ENCODE measurements at places on chromosomes 12 and 14.

GRCh38 chr14:77605392-77605972 is 11.0 kb downstream of the SPTLC2 start:
- no peak for DNase-seq

- peak; percentile 76 for DNase-seq
Measured at GRCh38 chr14:22900081-22900799, 17.2 kb downstream of the REM2 start.

DNA sequence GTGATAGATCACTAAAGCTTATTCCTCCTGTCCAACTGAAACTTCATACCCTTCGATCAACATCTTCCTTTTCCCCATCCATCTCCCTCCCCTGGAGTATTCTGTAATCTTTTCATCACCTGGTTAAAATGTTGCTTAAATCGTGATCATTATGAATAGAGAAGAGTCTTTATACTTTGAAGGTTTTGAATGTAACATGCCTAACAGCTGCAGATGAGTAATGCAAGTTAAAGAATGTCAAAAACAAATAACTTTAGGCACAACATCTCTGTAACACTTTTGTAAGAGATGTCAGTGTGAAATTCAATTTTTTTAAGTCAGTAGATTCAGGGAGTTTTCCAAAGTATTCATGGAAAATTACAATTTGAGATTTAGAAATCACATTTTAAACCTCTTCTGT is 25.0 kb downstream of the RXYLT1 start:
- peak; percentile 4 for DNase-seq

GRCh38 chr12:5232826-5233500 is 189.3 kb downstream of the KCNA5 start:
- no peak for DNase-seq

DNA sequence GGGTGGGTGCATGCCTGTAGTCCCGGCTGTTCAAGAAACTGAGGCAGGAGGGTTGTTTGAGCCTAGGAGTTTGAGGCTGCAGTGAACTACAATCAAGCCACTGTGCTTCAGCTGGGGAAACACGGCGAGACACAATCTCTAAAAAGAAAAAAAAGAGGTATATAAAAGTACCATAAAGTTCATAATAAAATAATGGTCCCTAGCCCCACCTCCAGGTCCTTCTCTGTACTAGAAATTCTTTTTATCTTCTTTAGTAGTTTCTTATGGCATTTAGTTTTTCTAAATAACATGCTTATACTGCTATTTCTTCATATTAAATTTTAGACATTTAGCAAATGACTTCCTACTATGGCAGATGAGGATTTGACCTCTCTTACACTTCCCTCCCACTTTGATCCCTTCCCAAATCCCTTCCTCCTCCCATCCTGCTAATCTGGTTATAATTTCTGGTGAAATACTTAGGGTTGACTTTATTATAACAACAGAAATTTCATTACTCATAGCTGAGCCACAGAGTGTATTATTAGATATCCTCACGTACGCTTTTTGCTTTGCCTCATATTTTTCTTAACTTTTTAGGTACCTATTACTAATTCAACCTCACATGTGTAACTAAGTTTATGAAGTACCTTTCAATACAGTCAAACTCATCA is 94.7 kb downstream of the SLC41A2 start:
- DNase-seq = peak; percentile 71

DNA sequence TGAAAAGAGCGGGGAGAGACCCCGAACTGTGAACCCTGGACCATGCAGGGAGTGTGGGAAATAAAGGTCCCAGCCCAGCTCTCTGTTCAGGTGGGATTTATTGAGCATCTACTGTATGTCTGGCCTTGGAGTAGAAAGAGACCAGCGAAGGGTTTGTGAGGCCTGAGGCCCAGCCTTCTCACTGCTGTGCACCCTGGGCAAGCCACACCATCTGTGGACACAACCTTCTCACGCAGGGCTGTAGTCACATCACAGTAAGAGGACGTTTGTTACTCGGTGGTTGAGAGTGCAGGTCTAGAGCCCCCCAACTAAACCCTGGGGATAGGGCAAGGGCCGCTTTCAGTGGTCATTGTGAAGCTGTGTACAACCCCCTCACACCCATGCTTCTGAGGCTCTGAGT is 18.2 kb downstream of the FAM222A start:
- DNase-seq = no peak

DNA sequence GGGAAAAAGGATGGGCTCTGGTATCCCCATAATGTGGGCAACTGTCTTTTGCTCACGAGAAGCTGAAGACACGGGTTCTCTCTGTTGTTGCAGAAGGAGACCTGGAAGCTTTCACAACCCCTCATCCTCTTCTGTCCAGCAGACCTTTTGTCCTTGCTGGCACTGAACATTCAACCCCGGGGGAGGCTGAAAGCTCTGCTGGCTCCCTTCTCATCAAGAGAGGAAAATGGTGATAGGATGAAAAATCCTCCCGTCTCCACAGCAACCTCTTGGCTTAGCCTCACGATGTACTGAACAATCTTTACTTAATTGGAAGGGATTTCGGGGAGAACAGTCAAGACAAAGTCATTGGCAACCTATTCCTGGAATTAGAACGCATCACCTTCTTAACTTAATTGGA is 39.0 kb downstream of the ELK3 start:
- no peak for DNase-seq

GRCh38 chr12:120847814-120848213 is 56.3 kb downstream of the SPPL3 start:
- no peak for DNase-seq

GRCh38 chr12:14214495-14214894 is 151.0 kb upstream of the ATF7IP start:
- DNase-seq = no peak

- DNase-seq = no peak
Measured at GRCh38 chr14:36866867-36867266, 205.2 kb downstream of the PAX9 start.

DNA sequence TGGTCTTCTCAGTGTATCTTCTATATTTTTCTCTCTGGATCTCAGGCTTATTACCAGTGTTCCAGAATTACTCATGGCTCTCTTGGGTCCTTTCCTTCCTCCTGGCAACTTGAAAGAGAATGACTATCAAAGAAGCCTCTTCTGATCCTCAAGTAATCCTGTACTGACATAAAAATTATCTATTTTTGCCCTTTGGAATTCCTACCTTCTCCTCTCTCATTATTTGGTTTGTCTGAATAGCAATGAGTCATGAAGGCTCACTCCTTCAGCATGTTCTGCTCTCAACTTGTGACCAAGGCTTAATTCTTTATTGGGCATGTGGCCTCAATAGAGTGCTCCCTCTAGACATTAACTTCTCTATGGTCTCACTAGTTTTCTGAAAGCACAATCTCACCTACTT is 553.6 kb upstream of the ATP2B1 start:
- DNase-seq = peak; percentile 36

GRCh38 chr12:128336204-128337070 is 69.5 kb downstream of the TMEM132C start:
- no peak for DNase-seq

DNA sequence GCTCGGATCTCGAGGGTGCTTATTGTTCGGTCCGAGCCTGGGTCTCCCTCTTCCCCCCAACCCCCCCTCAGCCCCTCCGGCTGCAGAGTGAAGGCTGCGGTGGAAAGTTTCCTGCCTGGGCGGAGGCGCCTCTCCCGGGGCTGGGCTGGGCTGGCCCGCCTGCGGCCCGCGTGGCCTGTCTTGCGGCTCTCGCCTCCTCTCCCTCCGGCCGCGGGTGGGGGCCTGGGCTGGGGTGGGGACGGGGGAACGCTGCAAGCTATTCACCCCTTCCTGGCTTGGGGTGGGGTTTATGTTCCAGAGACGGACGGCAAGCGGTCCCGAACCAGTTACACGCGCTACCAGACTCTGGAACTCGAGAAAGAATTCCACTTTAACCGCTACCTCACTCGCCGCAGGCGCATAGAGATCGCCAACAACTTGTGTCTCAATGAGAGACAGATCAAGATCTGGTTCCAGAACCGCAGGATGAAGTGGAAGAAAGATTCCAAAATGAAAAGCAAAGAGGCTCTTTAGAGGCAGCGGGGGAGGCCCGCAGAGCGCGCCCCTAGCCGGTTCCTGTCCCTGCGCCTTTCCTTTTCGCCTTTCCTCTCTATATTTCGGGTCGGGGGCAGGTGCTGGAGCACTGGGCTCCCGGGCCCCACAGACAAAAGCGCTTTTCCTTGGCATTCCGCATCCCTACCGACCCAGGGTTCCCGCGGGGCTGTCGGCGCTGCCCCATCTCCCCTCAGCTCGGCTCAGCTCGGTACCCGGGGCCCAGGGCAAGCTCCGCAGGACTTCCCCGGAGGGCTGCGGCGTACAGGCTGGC is 1.3 kb downstream of the HOXC5 start:
- peak; percentile 91 for DNase-seq

DNA sequence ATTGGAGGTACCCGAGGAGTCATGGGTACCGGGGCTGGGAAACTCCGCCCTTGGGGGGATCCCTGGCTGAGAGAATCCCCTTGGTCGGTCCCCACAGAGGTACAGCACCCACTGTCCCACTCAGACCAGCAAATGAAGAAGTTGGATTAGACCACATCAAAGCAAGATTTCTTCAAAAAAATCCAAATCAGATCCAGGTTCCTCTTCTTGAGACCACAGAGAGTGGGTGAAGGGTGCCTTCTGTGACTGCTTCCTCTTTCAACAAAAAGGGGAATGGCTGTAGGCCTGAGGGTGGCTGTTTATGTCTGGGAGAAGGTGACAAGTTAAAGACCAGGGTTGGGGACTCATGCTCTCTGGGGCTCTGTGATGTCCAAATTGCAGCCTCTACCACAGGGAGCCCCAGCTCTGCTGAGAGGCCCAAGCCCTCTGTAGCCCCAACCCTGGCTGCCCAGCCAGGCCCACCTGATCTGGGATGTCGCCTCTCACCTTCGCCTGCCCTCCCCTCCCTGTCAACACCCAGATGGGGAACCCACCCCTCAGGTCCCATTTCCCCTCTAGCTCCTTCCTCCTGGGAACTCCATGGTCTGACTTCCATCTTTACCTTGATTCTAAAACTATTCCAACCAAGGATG is 50.9 kb downstream of the ZFP36L1 start:
- no peak for DNase-seq

DNA sequence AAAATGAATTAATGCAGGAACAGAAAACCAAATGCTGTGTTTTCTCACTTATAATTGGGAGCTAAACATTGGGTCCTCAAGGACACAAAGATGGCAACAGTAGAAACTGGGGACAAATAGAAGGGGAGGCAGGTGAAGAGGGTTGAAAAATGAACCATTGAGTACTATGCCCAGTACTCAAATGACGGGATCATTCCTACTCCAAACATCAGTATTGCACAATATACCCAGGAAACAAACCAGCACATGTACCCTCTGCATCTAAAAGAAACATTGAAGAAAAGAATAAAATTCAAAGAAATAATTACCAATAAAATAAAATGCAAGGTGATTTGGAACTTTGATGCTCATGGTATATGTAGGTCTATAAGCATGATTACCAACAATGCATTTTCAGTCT is 110.8 kb downstream of the LMO3 start:
- DNase-seq = no peak

- DNase-seq = no peak
Measured at GRCh38 chr14:25010471-25010870, 39.5 kb downstream of the STXBP6 start.

DNA sequence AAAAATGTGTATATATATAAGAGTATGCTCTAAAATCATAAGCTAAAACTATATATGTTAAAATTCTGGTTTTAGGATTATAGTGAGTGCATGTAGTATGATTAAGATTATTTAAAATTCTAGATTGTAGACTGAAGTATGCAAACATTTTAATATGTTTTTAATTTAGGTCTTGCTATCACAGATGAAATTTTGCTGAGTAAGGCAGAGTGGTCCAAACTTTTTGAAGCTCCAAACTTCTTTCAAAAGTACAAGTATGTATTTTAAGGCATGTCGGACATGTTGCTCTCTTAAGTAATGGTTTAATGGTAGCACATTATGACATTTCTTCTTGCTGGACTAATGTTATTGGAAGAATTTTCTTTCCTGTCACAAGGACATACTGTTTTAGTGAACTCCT is 34.6 kb downstream of the PAPOLA start:
- no peak for DNase-seq

GRCh38 chr14:72513346-72513745 is 380.6 kb downstream of the DPF3 start:
- DNase-seq = no peak

GRCh38 chr12:26275313-26276131 is 80.1 kb downstream of the SSPN start:
- DNase-seq = peak; percentile 53

- no peak for DNase-seq
Measured at GRCh38 chr12:64220046-64220445, 2.0 kb downstream of the KICS2 start.

GRCh38 chr12:132806857-132807256 is 21.8 kb downstream of the GOLGA3 start:
- DNase-seq = no peak

GRCh38 chr12:47277972-47278448 is 198.3 kb upstream of the AMIGO2 start:
- peak; percentile 95 for DNase-seq

DNA sequence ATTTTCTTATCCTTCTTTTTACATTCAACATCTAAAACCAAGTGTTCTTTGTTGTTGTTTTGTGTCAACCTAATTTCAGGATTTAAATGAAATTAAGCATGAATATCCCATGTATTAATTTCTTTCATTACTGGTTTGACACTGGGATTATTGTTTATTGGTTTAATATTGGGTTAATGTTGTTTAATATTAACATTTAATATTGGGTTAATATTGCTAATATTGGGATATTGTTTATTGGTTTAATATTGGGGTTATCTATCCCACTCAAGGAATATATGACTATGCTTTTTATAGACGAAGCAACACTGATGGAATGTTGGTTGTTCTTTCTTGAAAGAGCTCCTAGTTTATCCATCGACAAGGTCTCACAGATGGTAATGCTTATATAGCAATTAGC is 45.9 kb downstream of the TMPRSS12 start:
- no peak for DNase-seq

DNA sequence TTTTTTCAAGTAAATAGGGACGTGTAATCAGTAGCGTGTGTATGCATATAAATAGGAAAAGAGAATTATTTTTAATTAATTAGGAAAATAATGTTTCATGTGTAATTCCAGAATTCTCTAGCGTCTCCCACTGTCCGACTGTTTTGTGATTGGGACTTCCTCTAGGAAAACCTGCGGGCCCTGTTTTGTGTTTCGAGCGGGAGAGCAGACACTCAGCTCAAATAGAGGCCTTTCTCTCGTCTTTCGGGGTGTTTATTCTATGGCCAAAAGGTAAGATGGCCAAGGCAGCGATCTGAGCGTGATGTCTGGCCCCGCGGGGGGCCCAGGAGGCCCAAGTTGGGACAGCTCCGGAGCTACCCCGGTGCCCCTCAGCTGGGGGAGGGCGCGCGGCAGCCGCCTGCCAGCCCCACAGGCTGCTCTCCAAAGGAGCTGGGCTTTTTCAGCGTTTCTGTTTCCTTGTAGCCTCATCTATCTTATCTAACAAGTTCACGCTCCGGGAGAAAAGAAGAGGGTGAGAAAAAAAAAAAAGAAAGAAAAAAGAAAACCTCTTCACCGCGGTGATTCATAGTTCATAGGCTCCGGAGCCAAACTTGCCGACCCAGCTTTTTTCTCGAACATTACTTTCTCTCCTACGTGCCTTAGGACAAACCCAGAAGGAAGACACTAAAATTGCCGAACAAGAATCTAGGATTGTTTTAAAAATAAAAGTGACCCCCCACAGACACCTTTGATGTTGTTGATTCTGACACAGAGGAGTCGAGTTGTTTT is 7.5 kb upstream of the FOXG1 start:
- no peak for DNase-seq

GRCh38 chr14:26905229-26905628 is 307.4 kb upstream of the NOVA1 start:
- DNase-seq = no peak

All from AG10803 (cell line).